ENCODE measurements at places on chromosomes 2 and 18.

DNA sequence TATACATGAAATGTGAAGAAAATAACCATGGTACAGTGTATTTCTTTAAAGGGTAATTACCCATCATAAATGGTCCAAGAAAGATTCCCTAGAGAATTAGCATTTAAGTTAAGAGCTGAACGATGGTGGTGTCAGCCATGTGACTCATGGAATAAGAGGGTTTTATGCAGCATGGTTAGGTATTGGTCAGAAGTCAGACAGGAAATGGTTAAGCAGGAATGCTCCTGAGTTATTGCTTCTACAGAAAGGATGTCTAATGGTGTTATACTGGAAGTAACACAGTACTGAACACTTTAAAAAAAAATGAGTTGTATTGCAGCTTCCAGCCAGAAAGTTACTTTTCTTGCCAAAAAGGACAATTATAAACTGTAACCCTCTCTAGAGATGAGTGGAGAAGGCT lies 72.7 kb upstream of the UBE2E3 start:
- DNase-seq = peak; percentile 93

DNA sequence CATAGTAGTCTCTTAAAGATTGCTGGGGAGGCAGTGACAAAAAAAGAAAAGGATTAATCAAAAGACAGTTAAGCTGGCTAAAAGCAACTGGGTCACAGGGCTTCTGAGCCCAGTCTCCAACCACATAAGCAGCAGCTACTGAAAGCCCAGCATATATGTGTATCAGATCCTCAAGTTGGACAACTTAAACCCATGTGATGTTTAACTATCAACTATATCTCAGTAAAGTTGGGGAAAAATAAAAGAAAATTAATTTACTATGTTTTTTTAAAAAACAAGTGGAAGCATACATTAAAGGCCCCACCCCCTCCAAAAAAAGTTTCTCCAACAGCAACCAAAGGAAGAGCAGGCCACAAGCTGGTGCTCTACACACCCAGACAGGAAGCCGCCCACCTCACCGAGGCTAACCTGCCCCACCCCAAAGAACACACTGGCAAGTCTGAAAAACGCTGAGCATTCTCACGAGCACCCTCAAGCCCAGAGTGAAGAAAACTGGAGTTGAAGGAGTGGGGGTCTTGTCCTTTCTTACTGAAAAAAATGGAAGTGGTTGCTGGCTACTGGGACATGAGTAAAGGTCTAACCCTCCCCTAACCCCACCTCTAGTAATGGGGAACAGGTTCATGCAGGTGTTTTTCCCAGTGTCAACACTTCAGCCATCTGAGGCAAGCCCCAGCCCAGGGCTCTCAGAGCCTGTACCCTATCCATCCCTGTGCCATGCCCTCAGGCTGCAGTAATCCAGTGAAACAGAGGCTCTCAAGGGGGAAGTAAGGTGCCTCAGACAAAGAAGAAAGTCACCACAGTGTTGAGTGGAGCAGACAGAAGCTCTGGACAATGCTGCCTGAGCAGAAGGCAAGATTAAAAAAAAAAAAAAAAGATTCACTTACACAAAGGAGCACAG lies 106.3 kb downstream of the GYPC start:
- DNase-seq = no peak

- DNase-seq = peak; percentile 75
Observed at GRCh38 chr2:54560146-54560881, 104.2 kb downstream of the SPTBN1 start.

- DNase-seq = peak; percentile 90
Observed at GRCh38 chr2:31233741-31234682, at the start of gene EHD3. TSS of gene EHD3 (plus strand) at chr2:31234152. CDS start at chr2:31234622, 470 bp downstream.

DNA sequence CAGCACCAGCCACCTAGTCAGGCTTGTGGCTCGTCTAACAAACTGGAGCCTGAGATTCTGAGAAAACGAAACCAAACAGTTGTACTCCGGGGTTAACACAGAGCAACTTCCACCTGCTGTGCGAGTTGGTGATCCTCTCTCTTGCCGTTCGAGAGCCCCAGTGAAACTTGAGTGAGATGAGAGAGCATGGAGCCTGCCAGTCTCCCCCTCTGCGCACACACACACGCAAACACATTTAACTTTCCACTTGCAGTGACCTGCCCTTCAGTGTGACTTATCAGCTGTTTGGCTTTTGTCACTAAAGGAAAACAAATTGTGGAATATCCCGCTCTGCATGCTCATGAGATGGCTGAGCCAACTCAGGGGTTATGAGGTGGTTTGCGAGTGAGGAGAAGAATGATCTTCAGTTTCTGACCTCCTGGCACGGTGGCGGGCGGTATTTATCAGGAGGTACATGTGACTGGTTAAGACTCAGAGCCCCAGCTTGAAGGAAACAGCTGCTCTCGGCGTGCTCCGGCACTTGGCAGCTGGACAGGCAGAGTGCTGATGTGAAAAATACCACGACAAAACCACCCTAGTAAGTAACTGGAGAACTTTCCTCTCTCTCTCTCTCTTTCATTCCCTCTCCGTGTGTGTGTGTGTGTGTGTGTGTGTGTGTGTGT lies at the start of gene RASGRP3:
RASGRP3 (plus strand) TSS at position 519 of the 662 bp plus-strand sequence. CDS start 38,488 bp downstream, outside the sequence.
- DNase-seq = peak; percentile 94

DNA sequence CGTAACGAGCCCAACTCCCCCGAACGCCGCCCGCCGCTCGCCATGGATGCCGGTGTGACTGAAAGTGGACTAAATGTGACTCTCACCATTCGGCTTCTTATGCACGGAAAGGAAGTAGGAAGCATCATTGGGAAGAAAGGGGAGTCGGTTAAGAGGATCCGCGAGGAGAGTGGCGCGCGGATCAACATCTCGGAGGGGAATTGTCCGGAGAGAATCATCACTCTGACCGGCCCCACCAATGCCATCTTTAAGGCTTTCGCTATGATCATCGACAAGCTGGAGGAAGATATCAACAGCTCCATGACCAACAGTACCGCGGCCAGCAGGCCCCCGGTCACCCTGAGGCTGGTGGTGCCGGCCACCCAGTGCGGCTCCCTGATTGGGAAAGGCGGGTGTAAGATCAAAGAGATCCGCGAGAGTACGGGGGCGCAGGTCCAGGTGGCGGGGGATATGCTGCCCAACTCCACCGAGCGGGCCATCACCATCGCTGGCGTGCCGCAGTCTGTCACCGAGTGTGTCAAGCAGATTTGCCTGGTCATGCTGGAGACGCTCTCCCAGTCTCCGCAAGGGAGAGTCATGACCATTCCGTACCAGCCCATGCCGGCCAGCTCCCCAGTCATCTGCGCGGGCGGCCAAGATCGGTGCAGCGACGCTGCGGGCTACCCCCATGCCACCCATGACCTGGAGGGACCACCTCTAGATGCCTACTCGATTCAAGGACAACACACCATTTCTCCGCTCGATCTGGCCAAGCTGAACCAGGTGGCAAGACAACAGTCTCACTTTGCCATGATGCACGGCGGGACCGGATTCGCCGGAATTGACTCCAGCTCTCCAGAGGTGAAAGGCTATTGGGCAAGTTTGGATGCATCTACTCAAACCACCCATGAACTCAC lies 673 bp downstream of the PCBP1 start:
- DNase-seq = peak; percentile 32

DNA sequence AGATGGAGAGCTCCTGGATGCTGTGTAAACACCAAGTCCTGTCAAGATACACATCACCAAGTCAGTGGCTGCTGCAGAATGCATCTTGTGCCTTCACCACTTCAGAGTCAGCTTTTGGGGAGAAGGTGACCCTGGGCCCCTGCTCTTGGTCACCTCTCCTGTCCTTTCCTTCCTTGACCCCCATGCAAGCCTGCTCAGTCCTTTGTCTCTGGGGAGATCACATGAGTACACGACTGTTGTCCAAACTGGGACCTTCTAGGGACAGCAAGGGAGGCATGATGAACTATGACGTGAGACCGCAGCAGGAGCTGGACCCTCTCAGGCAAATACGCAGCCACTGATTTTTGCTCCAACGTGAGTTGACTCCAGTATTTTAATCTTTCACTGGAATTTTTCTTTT lies 706.9 kb upstream of the ID2 start:
- no peak for DNase-seq

GRCh38 chr2:140643761-140644187 lies 1487.0 kb downstream of the LRP1B start:
- DNase-seq = peak; percentile 56
